ENCODE measurements at places on chromosomes 1 and 21. TPM values are rescaled to one million over a fixed set of nuclear protein-coding genes. Genes with fewer than 3 reads are reported as not detected.
A peak's percentile ranks its signal among the peaks of the same experiment; 100 is the strongest.

DNA sequence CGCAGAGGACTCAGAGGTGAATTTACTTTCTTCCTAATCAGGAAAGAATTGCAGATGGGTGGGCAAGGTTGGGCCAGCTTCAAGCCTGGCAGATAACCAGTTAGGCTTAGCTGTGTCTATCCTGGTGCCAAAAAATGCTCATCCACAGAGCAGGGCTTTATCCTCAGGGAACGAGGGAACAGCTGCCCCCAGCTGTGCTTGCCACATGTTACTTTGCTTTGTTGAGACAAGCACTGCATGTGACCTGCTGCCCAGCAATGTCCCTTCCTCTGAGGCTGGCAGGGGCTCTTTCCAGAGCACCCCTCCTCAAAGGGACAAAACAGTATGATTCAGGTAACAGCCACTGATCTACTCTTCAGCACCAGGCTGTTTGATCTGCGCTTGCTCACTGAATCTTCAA is 505.1 kb upstream of the USP24 start:
- no peaks in the 10 kb centered on the region for H3K27me3 ChIP-seq
- peaks cover 4% of the 10 kb centered on the region for H3K4me1 ChIP-seq
- H3K4me3 ChIP-seq: no peak overlapping the region
- no peaks in the 10 kb centered on the region for H3K36me3 ChIP-seq
- H3K27ac ChIP-seq: peak overlapping the region; percentile 88

ASTN1 gene
- total RNA-seq: 1.5 TPM

DNA sequence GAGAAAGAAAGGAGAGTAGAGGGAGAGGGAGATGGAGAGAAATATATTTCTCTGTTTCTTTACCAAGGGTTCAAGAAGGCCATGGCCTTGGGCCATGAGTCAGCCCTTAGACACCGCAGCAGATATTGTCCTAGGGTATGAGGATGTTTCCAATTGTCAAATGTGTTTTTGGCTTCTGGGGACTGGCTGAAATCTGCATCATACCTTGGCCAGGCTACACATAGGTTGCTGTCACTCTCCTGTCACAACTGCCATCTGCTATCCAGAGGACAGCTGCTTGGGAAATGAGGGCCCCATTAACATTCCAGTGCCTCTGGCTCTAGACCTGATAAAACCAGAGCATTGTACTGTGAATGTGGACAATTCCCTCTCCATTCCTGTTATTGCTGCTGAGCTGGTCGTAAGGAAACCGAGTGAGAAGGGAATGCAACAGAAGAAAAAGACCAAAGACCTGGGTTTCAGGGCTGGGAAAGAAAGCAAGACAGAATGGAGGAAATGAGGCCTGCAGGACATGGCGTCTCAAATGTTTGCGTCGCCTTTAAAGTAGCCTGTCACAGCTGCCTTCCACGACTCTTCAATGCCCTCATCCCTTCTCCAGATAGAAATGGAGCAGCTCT is 8.8 kb upstream of the PIGC start:
- H3K27ac ChIP-seq: no peak overlapping the region
- no peak for DNase-seq
- no peaks in the 10 kb centered on the region for H3K36me3 ChIP-seq
- no peaks in the 10 kb centered on the region for H3K4me1 ChIP-seq
- H3K4me3 ChIP-seq: no peak overlapping the region

- DNase-seq: no peak
- no peak overlapping the region for H3K27ac ChIP-seq
- H3K27me3 ChIP-seq: no peaks in the 10 kb centered on the region
- H3K36me3 ChIP-seq: no peaks in the 10 kb centered on the region
These were observed 141.0 kb upstream of the NGF start for GRCh38 chr1:115479055-115479482.

- no peak overlapping the region for H3K27ac ChIP-seq
- no peaks in the 10 kb centered on the region for H3K4me1 ChIP-seq
- no peak overlapping the region for H3K4me3 ChIP-seq
- H3K27me3 ChIP-seq: no peaks in the 10 kb centered on the region
These were observed 24.6 kb upstream of the KLHDC8A start for GRCh38 chr1:205381305-205381704.

DNA sequence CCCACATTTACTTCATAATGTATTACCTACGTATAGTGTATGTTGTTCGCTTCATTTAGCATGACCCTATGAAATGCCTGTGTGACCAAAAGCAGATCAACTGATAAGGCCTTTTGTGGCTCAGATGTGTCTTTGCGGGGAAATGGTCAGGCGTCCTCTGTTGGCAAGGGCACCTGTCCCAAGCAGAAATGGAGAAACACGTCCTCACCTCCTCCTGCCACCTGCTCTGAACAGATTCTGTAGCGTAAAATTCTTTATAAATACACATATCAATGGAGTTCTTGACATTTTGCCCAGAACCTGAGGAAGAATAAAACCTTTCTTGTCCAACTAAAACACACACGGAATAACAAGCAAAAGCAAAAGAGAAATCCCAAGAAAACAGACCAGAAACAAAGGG is 417.9 kb downstream of the KIF26B start:
- H3K4me3 ChIP-seq: no peak overlapping the region
- H3K27ac ChIP-seq: no peak overlapping the region
- DNase-seq: no peak

Data from breast epithelium (tissue), 4 donors.